ENCODE measurements at places on chromosomes 11 and 22. TPM values are rescaled to one million over a fixed set of nuclear protein-coding genes. Genes with fewer than 3 reads are reported as not detected.

Gene ZP1
- total RNA-seq: not detected

Gene MEI1
- 3.2 TPM for total RNA-seq

Gene SLC15A3
- total RNA-seq: 10.8 TPM

Gene SLC22A25
- not detected for total RNA-seq

Gene NLRP14
- total RNA-seq: 0.13 TPM

Gene LRRC4C
- total RNA-seq: 0.13 TPM

Gene HBD
- total RNA-seq: not detected

Gene PTGDR2
- under 0.01 TPM for total RNA-seq

Gene PRR14L
- total RNA-seq: 29.1 TPM

Gene CYB5R2
- 29.0 TPM for total RNA-seq

Gene ST3GAL4
- total RNA-seq: 11.8 TPM

Gene SCYL1
- total RNA-seq: 75.3 TPM

Gene CCDC188
- total RNA-seq: 1.3 TPM

Gene HEPN1
- not detected for total RNA-seq

Gene GPR83
- total RNA-seq: not detected

Gene STX5
- total RNA-seq: 37.1 TPM

Gene LRRC56
- 0.54 TPM for total RNA-seq

Gene SAMM50
- 52.9 TPM for total RNA-seq

Gene OR6T1
- not detected for total RNA-seq
